ENCODE measurements at places on chromosomes 5 and 9. TPM values are rescaled to one million over a fixed set of nuclear protein-coding genes. Genes with fewer than 3 reads are reported as not detected.

GRCh38 chr9:75432386-75432785 is 344.1 kb downstream of the OSTF1 start:
- no peaks in the 10 kb centered on the region for H3K27me3 ChIP-seq
- DNase-seq: no peak
- no peak overlapping the region for H3K4me3 ChIP-seq
- H3K4me1 ChIP-seq: no peaks in the 10 kb centered on the region

GRCh38 chr5:59799668-59800346 is 93.7 kb downstream of the PDE4D start:
- no peaks in the 10 kb centered on the region for H3K4me1 ChIP-seq
- DNase-seq: no peak
- H3K4me3 ChIP-seq: no peak overlapping the region

- no peak overlapping the region for H3K4me3 ChIP-seq
- DNase-seq: no peak
- H3K27me3 ChIP-seq: no peaks in the 10 kb centered on the region
Measured at GRCh38 chr9:78680196-78680595, 383.3 kb downstream of the PSAT1 start.

- peak; percentile 44 for DNase-seq
- H3K4me1 ChIP-seq: peaks cover 10% of the 10 kb centered on the region
- H3K27me3 ChIP-seq: no peaks in the 10 kb centered on the region
- H3K36me3 ChIP-seq: no peaks in the 10 kb centered on the region
- H3K27ac ChIP-seq: no peak overlapping the region
- no peak overlapping the region for H3K4me3 ChIP-seq
Measured at GRCh38 chr9:6054280-6055099, 39.1 kb upstream of the RANBP6 start.

DNA sequence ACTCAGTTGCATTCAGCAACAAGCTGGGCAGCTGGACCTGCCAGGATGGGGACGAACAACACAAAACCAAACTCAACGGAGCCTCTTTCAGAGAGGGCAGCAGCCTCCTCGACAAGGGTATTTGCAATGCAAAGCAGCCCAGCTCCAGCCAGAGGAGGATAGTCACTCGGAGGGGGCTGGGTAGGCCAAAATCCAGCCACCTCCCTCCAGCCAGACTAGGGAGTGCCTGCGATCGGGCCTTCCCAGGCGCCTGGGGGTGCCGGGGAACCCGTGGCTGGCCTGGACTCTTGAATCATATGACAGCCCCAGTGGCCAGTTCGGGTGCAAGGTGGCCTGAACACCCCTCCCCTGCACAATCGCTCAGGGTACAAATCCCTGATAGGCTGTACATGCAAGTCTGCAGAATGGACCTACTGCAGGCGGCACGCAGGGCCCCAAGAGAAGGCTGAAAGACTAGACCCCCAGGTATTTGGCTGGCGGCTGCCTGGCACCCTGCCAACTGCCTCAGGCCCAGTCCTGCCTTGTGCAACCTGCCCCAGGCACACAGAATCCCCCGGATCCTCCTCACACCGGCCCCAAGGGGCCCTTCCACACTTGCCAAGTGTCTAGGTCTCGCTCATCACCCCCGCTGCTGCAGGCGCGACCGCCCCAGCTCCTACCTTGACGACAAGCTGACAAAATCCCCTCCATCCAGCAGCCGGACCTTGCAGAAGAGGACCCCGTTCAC is 1.3 kb downstream of the EEIG1 start:
- peaks cover 69% of the 10 kb centered on the region for H3K4me1 ChIP-seq
- no peaks in the 10 kb centered on the region for H3K27me3 ChIP-seq
- no peak for DNase-seq
- peak overlapping the region; percentile 67 for H3K4me3 ChIP-seq
- no peak overlapping the region for H3K27ac ChIP-seq

The PCDHGA7 gene
- not detected for total RNA-seq
